ENCODE measurements at places on chromosomes 5 and 9.

DNA sequence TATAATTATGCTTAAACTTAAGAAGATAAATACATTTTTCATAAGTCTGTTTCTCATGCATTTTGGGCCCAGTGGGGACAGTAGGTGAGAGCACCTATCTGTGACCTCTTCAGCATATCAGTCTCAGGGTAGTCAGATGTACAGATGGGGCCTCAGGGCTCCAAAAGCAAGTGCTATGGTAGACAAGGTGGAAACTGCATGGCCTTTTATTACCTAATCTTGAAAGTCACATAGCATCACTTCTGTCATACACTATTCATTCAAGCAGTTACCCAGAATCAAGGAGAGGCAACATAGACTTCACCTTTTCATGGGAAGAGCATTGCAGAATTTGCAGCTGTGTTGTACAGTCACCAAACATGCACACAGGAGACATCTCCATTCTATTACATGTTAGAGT is 94.8 kb downstream of the SV2C start:
- DNase-seq, result no peak

DNA sequence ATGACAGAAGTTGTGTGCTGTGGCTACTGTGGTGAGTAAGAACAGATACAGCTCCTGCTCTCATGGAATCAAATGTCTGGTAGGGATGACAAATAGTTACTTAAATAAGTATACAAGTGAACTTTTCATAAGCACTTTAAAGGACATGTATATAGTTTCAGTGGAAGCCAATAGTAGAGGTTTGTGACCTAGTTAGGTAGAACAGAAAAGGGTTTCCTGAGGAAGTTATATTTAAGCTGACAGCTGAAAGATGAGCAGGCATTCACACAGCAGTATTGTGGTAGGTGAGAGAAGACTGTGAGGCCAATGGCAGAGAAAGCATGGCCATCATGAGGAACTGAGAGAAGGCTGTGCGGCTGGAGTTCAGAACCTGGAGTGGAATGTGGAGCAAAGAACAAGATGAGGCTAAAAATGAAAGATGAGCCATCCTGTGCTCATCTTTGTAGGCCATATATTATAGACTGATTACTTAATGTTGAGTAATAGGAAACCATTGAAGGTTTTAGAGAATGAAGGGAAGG is 15.4 kb downstream of the FAM174A start:
- no peak for DNase-seq

DNA sequence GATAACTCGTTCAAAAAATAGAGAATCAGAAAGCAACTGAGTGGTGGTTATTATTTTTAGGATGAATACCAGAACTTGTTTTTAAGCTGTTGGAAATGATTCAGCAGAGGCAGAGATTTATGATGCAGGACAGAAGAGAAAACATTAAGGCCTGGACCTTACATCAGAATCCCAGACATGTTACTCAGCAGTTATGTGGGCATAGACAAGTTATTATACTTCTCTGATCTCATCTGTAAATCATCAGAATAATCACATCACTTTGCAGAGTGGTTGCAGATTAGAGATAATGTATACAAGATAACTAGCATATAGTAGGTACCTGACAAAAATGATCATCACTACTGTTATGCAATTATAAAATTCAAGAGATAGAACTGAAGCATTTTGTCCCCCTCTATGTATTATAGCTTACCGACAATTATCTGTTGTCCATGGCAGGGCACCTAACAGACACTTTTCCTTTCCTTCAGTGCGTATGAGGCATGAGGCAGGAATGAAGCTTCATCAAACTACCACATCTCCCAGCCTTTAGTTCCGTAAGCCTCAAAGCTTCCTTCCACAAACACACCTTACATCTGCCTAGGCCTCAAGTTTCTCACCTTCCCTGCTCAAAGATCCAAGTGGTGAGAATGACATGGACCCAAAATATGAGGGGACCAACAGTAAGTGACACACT is 165.9 kb downstream of the DENND1A start:
- DNase-seq, result peak; percentile 58

GRCh38 chr5:88688156-88688983 is 194.6 kb downstream of the MEF2C start:
- peak; percentile 39 for DNase-seq

- no peak for DNase-seq
Observed at GRCh38 chr5:98599016-98599415, 174.4 kb upstream of the RGMB start.

DNA sequence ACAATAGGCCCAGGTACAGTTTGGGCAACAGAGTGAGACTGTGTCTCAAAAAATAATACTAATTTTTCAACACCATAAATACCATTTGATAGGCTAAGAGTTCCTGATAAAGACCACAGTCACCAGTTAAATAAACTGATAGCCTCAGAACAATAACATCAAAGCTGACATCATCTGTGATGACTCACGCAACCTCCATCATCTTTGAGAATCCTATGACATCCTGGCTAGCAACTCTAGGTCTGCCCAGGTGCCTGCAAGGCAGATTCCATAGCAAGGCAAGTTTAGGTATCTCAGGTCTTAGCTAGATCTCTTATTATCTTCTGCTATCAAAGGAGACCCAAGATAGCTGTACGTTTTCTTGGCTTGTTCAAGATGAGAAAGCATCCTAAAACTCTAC is 30.5 kb upstream of the UBAP2 start:
- peak; percentile 84 for DNase-seq

- DNase-seq, result no peak
Observed at GRCh38 chr5:137669811-137670210, 66.1 kb downstream of the KLHL3 start.

DNA sequence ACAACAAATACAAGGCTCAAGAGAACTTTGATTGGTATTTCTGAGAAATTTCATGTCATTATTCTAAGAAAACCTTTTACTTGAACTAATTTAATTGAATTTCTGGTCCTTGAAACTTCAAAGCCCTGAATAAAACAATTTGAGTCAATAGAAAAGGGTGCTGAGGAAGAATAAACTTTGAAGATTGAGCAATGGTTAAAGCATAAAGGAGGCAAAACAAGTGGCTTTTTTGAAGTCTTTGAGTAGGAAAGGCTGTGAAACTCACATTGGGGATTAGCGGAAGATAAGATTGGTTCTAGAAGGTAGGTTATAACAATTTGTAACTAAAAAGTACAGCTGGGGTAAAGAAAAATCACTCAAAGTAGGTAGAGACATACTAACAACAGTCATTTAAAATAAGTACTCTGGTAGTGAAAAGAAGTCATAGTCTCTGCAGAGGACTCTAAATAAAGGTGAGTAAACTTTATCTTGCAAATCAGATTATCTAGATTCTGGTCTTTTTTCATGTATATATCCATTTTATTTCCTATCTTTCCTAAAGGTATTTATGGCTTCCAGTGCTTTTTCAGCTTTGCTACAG is 6.4 kb upstream of the PLPP1 start:
- no peak for DNase-seq
